Lung microvascular endothelial cell (primary cell): ENCODE measurements at places on chromosomes 2 and 18.

- DNase-seq, result no peak
These were observed 371.9 kb downstream of the NBAS start for GRCh38 chr2:15189216-15189615.

DNA sequence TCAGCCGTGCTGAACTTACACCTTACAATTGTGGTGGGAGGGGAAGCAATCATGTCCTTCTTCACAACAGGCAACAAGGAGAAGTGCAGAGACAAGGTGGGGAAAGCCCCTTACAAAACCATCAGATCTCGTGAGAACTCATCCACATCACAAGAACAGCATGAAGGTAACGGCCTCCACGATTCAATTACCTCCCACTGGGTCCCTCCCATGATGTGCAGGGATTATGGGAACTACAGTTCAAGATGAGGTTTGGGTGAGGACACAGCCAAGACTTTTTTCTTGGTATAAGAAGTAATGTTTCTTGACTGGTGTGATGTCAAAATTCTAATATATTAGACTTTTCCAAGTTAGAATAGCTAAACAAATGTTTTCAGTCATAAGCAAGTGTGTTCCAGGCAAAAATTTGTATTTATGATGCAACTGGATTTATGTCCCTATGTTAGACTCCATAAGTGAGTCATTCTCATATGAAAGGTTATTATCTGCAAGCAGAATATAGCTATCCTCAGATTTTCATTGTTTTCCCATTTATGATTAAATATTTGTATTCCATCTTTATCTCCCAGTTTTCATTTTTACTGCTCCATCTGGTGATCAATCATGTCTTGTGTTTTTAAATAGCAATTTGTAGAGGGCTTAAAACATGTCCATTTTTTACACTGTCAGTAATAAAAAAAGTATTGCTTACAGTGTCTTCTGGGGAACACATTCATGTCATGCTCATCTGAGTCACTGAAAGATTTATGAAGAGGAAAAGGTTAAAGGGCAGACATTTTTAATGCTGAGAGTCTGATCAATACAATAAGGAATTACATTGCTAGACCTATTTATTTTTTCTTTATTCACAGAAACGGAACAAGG lies 995.2 kb upstream of the CDH2 start:
- DNase-seq, result no peak

DNA sequence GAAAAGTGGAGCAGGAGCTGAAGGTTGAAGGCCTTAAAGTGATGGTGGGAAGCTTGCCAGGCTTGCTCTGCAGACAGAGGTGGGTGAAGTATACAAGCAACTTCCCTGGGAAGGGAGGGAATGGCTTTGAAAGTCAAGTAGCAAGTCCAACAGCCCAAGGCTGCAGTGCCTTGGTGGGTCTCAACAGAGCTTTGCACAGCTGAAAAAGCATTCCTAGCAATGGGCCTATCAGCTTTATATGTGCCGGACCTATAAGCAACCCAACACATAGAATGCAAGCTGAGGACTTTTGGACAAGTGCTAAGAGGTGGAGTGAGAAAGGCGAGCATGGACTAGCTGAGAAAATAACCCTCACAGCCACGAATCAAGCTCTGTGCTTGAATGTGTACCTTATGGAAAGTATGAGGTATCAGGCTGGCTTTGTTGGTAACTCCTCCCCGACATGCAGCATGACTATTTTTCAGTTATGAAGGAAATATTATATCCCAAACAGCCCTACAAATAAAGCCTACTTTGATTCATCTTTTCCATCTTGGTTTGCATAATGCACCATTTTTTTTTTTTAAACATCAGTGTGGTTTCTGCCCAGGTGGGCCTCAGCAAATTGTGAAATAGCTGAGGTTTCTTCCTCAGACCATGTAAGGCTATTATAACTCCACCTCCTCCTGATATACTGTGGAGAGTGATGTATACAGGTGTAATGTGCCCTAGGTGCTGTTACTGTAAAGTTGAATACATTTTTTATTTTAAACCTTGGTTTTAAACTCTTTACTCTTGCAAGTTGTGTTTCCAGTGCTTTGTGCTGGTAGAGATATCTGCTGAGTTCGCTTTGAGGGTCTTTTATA lies 241.4 kb upstream of the CXCR4 start:
- no peak for DNase-seq

DNA sequence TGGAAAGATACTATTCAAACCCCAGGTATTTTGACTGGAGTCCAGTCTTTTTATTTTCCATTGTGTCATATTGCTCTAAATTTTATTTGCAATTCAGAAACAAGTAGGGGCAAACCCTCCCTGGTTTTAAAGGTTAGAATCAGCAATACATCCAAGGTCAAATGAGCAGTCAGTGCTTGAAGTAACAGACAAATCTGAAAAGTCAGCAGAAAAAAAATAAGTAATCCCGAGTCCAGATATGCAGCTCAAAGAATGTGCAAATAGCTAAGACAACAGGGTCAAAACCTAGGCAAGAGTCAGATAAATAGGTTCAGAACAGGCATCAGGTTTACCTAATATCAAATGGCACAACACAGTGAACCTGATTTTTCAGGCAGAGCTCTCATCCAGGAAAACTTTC lies 367.0 kb downstream of the STK39 start:
- DNase-seq, result no peak

DNA sequence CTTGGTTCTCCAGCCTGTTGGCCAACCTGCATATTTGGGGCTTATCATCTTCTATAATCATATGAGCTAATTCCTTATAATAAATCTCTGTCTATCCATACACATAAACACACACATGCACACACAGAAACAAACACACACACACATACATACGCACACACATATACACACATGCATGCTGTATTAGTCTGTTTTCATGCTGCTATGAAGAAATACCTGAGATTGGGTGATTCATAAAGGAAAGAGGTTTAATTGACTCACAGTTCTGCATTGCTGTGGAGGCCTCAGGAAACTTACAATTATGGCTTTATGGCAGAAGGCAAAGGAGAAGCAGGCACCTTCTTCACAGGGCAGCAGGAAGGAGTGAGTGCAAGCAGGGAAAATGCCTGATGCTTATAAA lies 707.4 kb upstream of the CDH2 start:
- no peak for DNase-seq

GRCh38 chr18:51426996-51427395 lies 229.5 kb upstream of the MEX3C start:
- no peak for DNase-seq

GRCh38 chr2:157523270-157524247 lies 79.7 kb upstream of the CYTIP start:
- DNase-seq, result no peak

- no peak for DNase-seq
These were observed 567.2 kb downstream of the TMX3 start for GRCh38 chr18:68147728-68148127.

- no peak for DNase-seq
These were observed 35.5 kb upstream of the RPL37A start for GRCh38 chr2:216463148-216463547.

DNA sequence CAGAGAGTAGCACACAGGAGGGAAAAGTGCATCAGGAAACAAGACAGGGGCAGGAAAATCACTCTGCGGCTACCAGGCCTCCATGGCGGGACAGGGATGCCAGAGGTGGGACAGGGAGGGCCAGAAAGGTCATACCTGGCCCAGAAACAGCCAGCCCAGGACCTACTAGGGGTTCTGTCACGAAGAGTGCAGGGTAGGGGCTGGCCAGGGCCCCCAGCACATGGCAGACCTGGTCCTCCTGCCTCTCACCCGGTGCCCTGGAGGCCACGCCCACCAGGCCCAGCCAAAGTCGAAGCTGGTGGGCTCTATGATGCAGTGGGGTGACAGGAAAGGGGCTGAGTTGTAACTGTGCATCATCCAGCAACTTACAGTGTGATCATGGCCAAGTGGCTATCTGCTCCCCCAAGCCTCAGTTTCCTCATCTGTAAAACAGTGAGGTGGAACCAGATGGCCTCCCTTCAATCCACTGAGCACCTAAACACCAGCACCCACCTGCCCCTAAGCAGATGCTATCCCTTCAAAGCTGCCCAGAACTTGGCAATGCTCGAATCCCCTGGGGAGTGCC lies 10.6 kb downstream of the CYP26B1 start:
- no peak for DNase-seq

GRCh38 chr2:26564121-26564644 lies 77.0 kb downstream of the CIB4 start:
- no peak for DNase-seq

DNA sequence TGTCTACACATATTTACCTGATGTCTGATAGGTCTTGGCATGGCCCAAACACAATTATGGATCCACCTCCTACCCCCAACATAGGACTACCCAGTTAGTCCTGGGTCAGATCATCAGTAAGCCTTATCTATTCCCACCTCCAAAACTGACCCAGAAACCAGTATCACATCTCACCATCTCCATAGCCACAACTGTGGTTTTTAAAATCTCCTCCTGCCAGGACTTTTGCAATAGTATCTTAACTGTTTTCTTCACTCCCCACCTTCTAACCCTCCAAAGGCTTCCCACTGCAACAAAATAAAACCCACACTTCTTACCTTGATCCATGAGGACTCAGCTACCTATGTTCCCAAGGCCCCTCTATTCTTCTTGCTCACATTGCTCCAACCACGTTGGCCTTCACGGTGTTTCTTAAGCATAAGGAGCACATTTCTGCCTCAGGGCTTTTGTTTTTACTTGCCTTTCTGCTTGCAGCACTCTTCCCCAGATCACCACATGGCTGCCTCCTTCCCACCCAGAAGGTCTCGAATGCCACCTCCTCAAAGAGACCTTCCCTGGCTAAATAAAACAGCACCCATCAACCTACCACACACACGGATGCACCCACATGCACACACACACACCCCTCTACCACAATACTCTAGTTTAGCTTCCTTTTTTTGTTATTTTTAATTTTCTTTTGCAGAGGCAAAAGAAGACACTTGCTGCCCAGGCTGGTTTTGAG lies 125.9 kb upstream of the SLC1A4 start:
- DNase-seq, result no peak

DNA sequence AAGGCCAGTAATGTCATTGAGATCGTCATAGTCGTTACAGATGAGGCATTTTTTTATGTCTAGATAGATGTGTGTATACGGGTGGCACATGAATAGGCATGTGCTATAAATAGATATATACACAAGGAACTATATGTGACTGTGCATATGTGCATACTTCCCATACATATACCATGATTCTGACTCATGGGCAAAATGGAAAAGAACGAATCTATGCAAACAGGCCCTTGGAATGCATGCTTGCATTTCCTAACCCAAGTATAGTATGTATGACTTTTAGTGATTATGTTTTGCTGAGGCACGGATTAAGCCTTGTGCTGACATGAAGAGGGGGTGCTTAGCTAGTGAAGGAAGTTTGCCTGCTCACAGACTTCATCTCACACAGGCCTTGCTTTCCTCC lies 111.7 kb downstream of the BCL11A start:
- DNase-seq, result no peak

GRCh38 chr2:144663207-144663606 lies 143.3 kb upstream of the ZEB2 start:
- DNase-seq, result no peak

GRCh38 chr2:145597006-145597405 lies 1077.1 kb upstream of the ZEB2 start:
- no peak for DNase-seq

DNA sequence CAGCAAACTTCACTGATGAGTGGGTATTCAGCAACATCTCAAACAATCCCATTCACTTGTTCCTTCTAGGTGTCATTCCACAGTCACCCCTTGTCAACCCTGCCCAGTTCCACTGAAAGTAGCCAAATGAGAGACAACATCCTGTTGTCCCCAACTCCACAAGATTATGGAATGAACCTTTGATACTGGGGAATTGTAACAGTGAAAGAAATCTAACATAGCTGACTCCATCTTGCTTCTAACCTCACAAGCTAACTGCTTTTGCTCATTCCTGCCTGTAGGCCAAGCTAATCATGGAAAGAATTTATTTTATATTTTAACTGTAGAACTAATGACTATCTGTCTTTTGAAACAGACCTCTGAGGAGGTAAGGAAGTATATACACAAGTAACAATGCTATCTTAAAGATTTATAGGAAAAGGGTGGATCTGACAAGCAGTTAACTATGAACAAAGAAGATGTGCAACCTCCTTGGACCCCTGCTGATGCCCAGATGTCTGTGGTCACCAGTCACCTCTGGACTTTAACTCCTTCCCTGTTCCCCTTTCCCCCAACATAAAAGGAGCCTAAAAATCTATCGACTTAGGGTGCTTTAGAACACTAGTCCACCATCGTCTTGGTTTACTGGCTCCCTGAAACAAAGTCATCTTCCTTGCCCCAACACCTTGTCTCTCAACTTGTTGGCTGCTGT lies 6.9 kb upstream of the ANXA4 start:
- DNase-seq, result no peak

DNA sequence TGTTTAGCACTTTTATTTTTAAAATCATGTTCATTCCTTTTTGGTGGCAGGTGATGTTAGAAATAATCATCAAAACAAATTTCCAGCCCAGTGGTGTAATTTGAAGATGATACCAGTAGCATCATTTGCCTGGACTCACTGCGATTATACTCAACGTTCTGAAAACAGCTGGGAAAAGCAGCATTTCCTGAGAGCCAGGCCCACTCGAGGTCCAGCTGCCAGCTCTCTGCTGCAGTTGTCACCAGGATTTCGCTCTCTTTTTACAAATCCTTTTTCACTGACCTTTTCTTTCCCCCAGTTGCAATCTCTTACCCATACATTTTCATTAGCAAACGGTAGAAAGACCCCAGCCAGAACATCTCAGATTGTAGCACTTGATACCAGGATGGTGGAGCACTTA lies 110.6 kb upstream of the LYPD1 start:
- DNase-seq, result no peak

GRCh38 chr18:46055838-46056230 lies 16.2 kb downstream of the PSTPIP2 start:
- DNase-seq, result no peak

GRCh38 chr2:1407950-1408675 lies 5.2 kb upstream of the TPO start:
- no peak for DNase-seq

- DNase-seq, result no peak
These were observed 78.8 kb upstream of the BZW1 start for GRCh38 chr2:200732866-200733265.

GRCh38 chr18:77052297-77052982 lies 80.1 kb downstream of the MBP start:
- DNase-seq, result peak; percentile 52

DNA sequence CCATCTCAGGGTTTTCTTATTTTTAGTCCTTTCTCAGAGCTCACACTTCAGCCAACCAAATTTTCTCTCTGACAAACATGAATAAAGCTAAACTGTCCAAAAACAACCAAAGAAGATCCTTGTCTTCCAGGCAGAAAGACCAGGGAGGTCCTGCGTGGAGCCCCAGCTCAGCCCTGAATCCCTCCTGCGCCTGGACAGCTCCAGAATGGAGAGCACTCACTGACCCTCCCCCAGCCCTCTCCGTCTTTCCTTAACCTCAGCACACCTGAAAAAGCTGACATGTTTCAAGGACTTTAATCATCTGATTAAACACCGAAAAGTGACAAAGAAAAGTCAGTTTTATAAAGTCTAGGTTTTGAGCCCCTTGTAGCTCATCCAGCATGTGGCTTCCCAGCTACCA lies 22.9 kb upstream of the GNAL start:
- no peak for DNase-seq

DNA sequence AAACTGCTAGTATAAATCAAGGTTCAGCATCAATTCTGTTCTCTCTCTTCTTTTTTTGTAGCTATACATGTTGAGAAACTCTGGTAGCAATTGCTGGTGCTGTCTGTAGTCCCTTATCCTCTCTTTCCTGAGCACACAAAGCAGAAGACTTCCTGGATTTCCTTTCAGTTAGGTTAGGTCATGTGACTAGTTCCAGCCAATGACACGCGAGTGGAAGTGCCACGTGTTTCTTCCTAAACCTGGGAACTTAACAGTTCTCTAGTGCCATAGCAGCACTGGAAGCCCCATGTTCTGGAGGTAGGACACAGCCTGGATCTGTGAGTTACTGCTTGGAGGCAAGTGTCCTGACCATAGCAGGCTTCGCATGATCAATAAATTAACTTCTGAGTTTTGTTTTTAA lies 125.9 kb downstream of the PLA2R1 start:
- DNase-seq, result no peak
